ENCODE measurements at places on chromosomes 4 and X. TPM values are rescaled to one million over a fixed set of nuclear protein-coding genes. Genes with fewer than 3 reads are reported as not detected.

ADGRG4 gene
- 0.02 TPM for total RNA-seq

MAGEA8 gene
- not detected for total RNA-seq

CT45A3 gene
- not detected for total RNA-seq

TEC gene
- 0.81 TPM for total RNA-seq

MCF2 gene
- total RNA-seq, result not detected

GRCh38 chr4:122552898-122553297 lies 68.0 kb downstream of the IL21 start:
- DNase-seq, result no peak

DNA sequence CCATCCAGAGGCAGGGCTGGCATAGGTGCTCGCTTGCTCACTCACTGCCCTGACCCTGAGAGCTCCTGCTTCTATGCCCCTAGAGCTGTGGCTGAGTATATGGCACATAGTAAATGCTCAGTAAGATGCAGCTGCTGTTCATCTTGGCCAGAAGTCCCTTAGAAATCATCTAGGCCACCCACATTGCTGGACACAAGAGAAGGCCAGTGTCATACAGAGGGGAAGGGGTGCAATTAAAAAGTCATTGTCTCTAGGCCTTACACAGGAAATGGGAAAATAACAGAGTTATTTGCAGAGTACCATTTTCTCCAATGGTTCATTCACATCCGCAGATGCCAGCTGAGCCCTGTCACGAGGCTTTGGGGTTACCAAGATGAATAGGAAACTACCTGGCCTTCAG lies 88.8 kb downstream of the MAMLD1 start:
- no peak for DNase-seq

GRCh38 chr4:25838526-25838925 lies 24.3 kb downstream of the SEL1L3 start:
- DNase-seq, result no peak

DNA sequence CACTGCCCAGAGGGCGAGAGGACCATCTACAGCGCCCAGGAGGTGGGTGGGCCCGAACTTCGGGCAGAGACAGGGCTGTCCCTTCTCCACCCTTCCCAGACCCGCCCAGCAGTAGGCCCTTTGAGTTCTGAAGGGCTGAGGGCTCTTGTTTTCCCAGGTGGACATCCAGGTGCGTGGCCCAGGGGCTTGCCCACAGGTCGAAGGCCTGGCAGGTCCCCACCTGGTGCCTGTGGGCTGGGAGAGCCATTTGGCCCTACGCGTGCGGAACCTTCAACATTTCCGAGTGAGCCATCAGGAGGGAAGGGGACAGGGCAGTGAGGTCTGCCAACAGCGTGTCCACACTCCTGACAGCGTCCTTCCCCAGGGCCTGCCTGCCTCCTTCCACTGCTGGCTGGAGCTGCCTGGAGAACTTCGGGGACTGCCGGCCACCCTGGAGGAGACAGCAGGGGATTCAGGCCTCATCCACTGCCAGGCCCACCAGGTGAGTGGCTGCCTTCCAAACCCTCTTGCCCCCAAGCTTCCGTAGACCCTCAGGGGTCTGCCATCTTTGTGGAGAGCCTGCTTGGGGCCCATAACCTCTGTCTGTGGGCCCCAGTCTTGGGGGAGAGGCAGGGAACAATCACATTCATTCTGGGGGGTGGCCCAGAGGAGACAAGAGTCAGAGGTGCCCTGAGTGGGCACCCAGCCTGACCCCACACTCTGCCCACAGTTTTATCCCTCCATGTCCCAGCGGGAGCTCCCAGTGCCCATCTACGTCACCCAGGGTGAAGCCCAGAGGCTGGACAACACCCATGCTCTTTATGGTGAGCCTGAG lies 6.8 kb downstream of the PLXNB3 start:
- no peak for DNase-seq

DNA sequence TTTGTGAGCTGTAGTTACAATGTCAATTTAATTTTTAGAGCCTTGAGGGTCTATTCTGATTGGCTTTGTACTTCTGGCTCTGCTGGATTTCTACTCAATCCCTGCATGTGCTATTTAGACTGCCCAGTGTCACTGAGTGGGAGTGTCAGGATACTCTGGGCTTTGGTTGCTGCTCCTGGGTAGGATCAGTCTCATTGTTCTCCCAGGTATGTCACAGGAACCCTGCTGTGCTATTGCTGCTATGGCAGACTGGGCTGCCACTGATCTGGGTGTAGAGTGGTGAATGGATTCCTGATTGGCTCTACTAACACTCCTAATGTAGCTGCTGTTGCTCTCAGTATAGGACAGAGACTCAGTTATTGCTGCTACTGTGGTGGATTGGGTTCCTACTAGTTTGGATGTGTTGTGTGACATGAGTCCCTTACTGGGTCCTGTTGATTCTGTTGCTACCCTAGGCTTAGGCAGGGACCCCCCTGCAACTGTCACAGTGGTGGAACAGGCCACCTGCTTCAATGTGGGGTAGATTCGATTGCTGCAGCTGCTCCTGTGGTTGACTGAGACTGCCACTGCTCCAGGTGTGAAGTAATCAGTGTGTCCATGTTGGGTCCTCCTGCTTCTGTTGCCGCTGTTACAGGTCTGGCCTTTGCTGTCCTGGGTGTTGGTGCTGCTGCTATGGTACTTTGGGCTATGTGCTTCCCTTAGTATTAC lies 707.8 kb upstream of the AMOT start:
- no peak for DNase-seq

- peak; percentile 64 for DNase-seq
These were observed 80.6 kb downstream of the PBDC1 start for GRCh38 chrX:76253432-76253831.

All from M059J (cell line).